NCI-H2171 treated with DMSO at 0.1 percent for 48 hours (cell line): ENCODE measurements at places on chromosomes 3 and 15.

DNA sequence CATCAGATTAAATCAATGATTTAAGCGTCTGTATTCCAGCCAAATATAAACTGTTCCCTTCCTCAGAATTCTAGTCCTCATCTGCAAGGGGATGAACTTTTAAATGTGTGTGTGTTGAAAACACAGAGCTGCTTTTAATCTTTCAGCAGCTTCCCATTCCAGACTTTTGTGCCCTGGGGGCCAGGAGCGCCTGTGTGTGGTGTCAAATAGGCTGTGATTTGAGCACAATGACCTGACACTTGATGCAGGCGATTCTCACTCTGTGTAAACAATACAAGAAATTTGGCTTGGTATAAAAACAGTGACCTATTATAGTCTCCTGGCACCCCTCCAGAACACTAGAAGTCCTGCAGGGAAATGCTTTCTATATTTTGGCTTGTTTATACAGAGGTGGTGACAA is 274.6 kb upstream of the ROPN1 start:
- DNase-seq = peak; percentile 48

GRCh38 chr3:127637546-127637945 is 8.6 kb downstream of the PODXL2 start:
- DNase-seq = no peak

DNA sequence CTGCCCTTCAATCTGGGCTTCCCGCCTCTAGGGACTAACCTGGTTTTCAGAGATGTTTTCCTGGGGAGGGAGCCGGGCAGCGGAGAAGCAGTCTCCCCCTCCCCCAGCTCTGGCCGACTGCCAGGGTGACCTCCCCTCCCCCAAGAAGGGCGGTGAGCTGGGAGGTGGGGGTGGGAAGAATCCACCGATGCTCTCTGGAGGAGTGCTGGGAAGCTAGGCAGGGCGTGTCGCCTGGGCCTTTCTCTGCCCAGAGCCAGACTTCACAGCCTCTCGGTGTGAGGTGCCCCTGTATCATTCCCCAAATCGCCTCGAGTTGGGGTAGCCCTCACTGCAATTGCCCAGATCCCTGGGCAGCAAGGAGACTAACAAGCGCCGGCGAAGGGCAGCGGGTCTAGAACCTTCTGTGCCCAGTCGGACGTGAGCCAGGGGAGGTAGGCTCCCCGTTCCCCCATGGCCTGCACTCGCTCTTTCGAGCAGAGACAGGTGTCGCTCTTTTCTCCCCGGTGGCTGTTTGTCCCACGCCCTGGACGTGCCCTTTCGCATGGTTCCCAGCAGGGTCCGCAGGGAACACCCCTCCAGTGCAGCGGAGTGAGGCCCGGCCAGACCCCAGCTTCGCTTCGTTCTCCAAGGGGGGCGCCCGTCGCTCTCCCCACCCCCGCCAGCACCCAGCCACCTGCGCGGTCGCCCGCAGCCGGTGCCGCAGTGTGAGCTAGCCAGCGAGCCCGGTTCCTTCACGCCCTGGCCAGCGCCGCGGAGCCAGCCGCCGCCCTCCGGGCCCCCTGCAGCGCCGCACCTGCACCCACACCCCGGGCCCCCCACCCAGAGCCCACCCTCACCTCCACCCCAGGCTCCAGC is 1.1 kb downstream of the RAB6B start:
- DNase-seq = peak; percentile 29

- DNase-seq = no peak
These were observed 157.7 kb downstream of the RBMS3 start for GRCh38 chr3:29438580-29438979.

GRCh38 chr3:114764056-114764492 is 383.0 kb downstream of the ZBTB20 start:
- DNase-seq = no peak

- DNase-seq = no peak
These were observed 204.3 kb upstream of the UBE3A start for GRCh38 chr15:25643120-25643519.

- no peak for DNase-seq
These were observed 28.6 kb downstream of the PLD1 start for GRCh38 chr3:171781711-171782127.

- DNase-seq = no peak
These were observed 144.6 kb upstream of the RASGRP1 start for GRCh38 chr15:38709196-38709595.

DNA sequence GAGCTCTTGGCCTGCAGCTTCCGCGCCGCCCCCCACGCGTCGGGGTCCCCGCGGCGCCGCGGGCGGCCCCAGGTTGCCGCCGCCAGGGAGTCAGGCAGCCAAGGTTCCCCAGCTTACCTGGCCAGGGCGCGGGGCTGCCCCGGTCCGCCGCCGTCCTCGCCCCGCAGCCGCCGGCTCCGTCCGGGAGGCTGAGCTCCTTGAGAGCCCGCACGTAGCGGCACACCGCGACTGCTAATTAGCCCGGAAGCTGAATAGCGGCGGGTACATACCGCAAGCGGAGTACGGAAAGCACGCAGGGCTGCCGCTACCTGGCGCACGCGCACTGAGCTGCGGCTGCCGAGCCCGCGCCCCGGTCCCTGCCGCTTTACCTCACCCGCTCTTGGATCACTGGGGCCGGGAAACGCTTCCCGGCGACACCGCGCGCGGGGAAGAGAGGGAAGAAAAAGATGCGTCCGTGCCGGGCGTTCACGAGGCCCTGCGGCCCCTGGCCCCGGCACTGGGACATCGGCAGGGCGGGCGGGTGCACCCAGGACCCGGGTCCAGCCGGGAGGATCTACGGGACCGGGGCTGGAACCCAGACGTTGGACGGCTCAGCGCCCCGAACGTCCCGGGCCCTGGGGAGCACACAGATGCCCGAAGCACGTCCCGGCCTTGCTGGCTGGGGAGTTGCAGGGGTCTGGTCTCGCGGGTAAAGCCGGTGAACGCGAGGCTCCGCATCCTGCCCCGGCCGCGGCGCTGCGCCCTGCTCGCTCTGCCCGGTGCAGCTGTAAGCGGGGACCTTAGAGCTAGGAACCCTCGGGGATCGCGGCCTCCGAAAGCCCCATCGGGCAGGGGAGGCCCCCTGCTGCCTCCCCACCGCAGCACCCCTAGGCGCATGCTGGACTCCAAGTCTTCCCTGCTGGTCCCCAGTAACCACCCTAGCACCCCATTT is at the start of gene GOLGA8B:
GOLGA8B (minus strand) TSS at position 253 of the 931 bp plus-strand sequence. CDS start 47,739 bp downstream, outside the sequence.
- peak; percentile 83 for DNase-seq

DNA sequence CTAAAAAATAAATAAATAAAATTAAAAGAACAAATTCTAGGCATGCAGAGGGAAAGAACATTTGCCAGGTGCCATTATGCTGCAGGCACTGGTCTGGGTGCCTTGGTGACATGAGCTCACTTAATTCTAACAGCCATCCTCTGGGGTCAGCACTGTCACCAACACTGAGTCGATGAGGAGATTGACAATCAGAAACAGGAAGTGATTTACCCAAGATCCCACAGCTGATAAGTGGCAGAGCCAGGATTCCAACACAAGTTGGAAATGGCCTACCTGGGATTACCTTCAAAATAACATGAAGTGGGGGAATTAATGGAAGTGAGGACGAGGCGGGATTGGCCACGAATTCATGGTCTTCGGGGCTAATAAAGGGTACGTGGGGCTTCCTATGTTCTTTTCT is 3.6 kb downstream of the PLIN1 start:
- no peak for DNase-seq

DNA sequence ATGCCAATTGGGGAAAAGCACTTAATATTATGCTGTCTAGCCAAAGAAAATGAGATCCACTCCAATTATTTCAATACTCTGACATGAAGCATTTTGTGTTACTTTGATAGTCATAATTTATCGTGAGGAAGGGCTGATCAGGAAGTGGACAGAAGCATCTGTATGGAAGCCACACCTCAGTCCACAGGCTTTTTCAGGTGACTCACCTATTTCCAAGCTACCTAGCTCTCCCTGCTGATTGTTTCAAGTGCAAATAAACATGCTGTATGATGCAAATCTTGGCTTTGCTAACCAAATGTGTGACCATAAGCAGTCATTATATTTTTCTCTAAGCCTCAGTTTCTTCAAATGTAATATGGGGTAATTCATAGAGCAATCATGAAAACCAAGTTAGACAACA is 30.8 kb upstream of the CPB1 start:
- no peak for DNase-seq

DNA sequence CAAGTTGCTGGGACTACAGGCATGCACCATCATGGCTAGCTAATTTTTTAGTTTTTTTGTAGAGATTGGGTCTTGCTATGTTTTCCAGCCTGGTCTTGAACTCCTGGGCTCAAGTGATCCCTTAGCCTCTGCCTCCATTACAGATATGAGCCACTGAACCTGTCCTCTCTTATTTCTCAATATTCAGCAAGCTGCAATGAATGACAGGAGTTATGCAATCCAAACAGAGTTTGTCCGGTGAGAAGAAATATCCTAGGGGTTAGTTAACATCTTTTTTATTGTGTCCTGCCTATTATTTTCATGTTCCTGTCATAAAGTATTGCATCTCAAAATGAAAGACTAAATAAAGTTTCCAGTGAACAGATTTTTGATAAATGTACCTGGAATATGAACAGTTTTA is 1161.4 kb downstream of the OTOL1 start:
- no peak for DNase-seq

GRCh38 chr3:11230832-11231231 is 41.4 kb upstream of the ATG7 start:
- no peak for DNase-seq
